ENCODE measurements at places on chromosomes 3 and 15.

- no peak for DNase-seq
Observed at GRCh38 chr3:38212141-38212540, 46.8 kb downstream of the OXSR1 start.

DNA sequence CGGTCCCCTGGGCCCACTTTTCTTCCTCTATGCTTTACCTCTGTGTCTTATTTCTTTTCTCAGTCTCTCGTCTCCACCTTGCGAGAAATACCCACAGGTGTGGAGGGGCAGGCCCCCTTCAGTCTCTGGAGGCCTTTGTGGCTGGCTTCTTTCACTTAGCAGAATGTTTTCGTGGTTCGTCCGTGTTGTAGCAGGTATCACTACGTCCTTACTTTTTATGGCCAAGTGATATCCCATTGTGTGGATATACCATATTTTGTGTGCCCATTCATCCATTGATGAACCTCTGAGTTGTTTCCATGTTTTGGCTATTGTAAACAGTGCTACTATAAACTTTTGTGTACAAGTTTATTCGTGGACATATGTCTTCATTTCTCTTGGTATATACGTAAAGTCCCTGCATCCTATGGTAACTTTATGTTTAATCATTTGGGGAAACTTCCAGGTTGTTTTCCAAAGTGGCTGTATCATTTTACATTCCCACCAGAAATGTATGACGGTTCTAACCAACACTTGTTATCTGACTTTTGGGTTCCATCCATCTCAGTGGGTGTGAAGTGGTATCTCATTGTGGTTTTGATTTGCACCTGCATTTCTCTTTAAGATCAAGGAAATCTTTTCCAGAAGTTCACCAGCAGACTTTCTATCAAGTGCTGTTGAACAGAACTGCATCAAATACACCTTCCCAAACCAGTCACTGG is 5.6 kb downstream of the PIGZ start:
- DNase-seq, result no peak

DNA sequence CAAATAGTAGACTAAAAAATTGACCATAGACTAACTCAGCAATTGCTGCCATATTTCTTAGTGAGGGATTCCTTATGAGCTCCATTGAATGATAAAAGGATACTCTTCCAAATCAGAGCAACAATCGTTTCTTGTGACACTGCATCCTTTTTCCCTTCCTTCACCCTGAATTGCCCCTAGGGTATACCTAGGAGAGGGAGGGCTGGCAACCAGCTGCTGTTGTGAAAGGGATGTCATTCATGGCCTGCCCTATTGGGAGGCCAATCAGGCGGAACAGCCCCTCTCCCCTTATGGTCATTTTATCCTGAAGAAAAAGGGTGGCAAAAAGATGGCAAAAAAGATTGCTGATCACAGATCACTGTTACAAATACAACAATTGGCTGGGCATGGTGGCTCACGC is 26.3 kb downstream of the B3GNT5 start:
- no peak for DNase-seq

- DNase-seq, result no peak
Observed at GRCh38 chr15:27124287-27124871, 153.4 kb downstream of the GABRG3 start.

DNA sequence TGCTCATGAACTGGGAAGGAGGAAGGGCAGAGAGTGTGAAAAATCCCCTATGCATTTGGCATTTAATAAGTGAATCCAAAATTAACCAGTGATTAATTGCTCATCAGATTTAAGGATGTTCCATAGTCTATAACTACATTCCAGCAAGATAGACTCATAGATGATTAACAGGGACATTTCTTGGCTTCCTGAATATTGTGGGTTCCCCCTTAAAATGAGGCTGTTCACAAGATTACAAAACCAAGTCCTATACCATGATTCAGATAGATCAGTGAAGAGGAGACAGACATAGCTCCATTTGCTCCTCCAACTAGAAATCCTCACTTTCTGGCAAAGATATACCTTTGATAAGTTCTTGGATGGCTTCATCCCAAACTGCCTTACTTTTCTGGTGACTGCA is 15.4 kb downstream of the RASGRP1 start:
- DNase-seq, result no peak
